Left kidney (tissue), 8 donors: ENCODE measurements at places on chromosomes 7 and 10. TPM values are rescaled to one million over a fixed set of nuclear protein-coding genes. Genes with fewer than 3 reads are reported as not detected.

GRCh38 chr10:88322324-88323063 is 260.6 kb downstream of the RNLS start:
- no peak for DNase-seq

ATOH7 gene
- polyA plus RNA-seq, result 1.7 TPM

GNAI1 gene
- polyA plus RNA-seq, result 112 TPM

- no peak for DNase-seq
These were observed 151.1 kb upstream of the MKI67 start for GRCh38 chr10:128277267-128277840.

DNA sequence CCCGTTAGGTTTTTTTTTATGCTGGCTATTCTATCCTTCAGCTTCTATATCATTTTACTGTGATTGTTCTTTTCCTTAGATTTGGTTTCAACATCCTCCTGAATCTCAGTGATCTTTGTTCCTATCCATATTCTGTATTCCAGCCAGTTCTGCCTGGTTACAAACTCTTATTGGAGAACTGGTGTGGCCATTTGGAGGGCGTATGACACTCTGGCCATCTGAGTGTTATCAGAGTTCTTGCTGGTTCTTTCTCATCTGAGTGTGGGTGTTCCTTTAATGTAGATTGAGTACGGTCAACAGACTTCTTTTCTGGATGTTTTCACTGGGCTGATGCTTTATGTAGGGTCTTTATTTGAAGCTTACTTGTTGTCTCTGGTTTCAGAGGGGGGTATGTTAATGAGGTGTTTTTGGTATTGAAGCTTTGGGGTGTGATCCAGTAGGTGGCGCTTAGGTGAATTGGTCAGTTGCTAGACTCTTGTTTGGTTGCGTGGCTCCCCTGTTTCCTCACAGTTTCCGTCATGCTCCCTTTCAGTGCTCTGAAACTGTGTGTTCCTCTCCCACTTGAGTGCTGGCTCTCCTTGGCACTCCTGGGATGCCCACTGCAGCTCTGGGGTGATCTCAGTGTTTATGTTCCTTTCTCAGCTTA is 80.7 kb downstream of the FANK1 start:
- DNase-seq, result no peak

DNA sequence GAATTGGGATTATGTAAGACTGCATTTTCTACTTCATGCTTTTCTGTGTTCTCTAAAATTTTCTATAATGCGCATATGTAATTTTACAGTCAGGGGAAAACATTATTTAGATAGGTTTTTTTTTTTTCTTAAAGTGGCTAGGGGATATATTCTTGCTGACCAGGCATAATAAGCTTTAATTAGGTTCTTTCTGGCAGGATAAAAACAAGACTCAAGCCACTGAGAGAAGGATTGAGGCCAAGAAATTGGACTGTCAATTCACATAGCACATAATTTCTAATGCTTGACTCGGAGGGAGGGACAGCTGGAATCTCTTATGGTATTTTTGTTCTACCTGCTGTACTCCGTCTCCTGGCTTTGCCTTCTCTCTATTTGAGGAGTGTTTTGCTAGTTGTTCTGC is 119.8 kb upstream of the NPVF start:
- no peak for DNase-seq

CLEC5A gene
- polyA plus RNA-seq, result 0.52 TPM

TMEM184A gene
- polyA plus RNA-seq, result 6.1 TPM

DNA sequence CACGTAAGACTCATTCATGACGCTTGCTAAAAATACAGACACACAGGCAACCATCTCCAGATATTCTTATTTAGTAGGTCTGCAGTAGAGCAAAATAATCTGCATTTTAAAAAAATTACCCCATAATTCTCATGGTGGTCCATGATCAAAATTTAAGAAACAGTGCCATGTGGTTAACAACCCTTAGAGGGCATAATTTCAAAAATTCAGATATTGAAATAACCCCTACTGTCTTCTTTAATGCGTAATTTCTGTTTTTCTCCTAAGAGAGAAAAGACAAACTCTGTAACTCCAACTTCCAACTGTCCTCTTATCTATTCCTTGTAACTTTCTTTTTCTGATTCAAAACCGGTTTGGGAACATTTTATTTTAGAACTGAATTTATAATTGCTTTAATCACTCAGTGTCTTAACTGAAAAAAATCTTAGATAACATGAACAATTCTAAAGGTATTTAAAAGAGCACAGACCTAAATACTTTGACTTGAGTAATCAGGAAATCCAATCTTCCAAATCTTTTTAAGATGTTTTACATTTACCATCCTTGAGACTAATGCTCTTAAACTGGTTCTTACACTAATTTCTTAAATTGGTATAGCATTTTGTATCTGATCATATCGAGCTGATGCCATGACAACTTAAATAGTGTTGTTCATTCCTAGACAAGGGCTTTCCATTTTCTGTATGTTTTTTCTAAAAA is 148.0 kb downstream of the GALNT11 start:
- no peak for DNase-seq

- no peak for DNase-seq
These were observed 115.8 kb upstream of the FAM204A start for GRCh38 chr10:118457824-118458428.

TMEM236 gene
- 0.37 TPM for polyA plus RNA-seq

TAS2R4 gene
- polyA plus RNA-seq, result 6.7 TPM
